ENCODE measurements at places on chromosomes 5 and 9.
A peak's percentile ranks its signal among the peaks of the same experiment; 100 is the strongest.

DNA sequence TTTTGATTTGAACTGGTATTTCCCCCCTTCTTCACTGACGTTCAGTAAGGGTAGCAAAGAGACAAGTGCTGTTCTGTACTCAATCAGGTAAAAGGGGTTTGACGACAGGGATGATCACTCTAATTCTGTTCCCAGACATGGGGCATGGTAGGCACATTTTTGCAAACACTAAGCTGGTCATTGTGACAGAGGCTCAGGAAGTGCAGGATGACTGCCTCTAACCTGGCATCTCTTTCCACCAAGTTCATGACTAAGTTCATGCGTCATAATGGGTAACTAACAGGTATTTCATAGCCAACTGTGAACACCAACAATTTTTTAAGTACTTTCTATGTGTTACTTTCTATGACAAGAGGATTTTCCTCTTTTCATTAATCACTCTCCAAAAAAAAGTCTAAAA is 166.5 kb downstream of the MAPKAP1 start:
- H3K4me3 ChIP-seq, result no peak overlapping the region
- DNase-seq, result no peak
- H3K27me3 ChIP-seq, result no peaks in the 10 kb centered on the region
- H3K27ac ChIP-seq, result peak overlapping the region; percentile 25

DNA sequence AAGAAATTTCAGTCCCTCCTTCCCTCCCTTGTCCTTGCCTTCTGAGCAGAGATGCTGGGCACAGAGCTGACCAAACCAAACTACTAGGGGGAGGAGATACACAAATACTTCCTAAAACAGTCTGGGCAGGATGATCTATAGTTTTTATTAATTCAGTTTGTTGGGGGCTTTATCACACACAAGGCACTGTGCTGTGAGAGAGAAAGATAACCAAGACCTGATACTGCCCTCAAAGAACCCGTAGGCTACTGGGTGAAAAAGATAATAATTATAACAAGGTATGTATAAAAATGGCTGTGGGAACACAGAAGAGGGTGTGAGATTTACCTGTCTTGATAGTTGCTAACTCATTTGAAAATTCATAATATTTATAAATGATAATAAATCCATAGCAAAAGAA is 354.7 kb downstream of the NDUFS4 start:
- no peak for DNase-seq
- no peak overlapping the region for H3K27ac ChIP-seq
- no peaks in the 10 kb centered on the region for H3K36me3 ChIP-seq
- H3K4me1 ChIP-seq, result no peaks in the 10 kb centered on the region

- H3K27ac ChIP-seq, result no peak overlapping the region
- no peak for DNase-seq
- H3K36me3 ChIP-seq, result no peaks in the 10 kb centered on the region
- no peak overlapping the region for H3K4me3 ChIP-seq
- peaks cover 8% of the 10 kb centered on the region for H3K4me1 ChIP-seq
- H3K27me3 ChIP-seq, result peaks cover 13% of the 10 kb centered on the region
Observed at GRCh38 chr5:88761269-88761850, 121.6 kb downstream of the MEF2C start.

- H3K27me3 ChIP-seq, result no peaks in the 10 kb centered on the region
- no peak for DNase-seq
- H3K27ac ChIP-seq, result no peak overlapping the region
- H3K4me3 ChIP-seq, result no peak overlapping the region
- H3K36me3 ChIP-seq, result no peaks in the 10 kb centered on the region
Observed at GRCh38 chr9:120038342-120038741, 541.6 kb downstream of the CDK5RAP2 start.

DNA sequence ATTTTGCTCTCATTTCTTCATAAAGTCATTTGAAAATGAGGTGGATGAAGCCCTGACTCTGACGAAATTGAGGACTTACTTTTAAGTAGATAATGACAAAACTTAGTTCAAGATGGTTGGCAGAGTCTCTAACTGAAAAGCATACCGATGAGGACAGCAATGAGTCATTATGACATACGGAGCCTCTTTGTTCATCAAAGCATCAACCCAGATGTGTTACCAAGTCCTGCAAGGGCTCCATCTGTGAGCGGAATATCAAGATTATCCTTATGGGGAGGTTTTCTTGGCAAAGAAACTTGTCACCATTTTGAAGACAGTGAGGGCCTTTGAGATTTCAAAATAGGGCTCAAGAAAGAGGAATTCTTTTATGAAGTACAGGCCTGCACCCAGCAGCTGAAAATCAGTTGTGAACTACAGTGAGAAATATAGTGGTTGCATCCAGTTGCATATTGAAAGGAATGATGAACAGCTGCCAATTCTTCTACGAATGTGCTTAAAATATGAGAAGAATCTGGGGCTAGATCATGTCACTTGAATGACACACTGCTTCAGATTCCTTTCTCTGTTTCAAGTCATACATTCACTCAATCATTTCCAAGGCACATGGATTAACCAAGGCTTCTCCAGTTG is 86.6 kb upstream of the SLC24A2 start:
- H3K4me1 ChIP-seq, result no peaks in the 10 kb centered on the region
- peaks cover 22% of the 10 kb centered on the region for H3K27me3 ChIP-seq
- H3K4me3 ChIP-seq, result no peak overlapping the region
- H3K27ac ChIP-seq, result no peak overlapping the region
- no peak for DNase-seq

- H3K27me3 ChIP-seq, result no peaks in the 10 kb centered on the region
- no peak overlapping the region for H3K4me3 ChIP-seq
- H3K36me3 ChIP-seq, result no peaks in the 10 kb centered on the region
Observed at GRCh38 chr5:36717131-36717695, 110.8 kb downstream of the SLC1A3 start.

GRCh38 chr9:134167530-134167931 is 3.2 kb upstream of the RNU6ATAC start:
- DNase-seq, result no peak
- no peak overlapping the region for H3K27ac ChIP-seq
- H3K36me3 ChIP-seq, result no peaks in the 10 kb centered on the region
- peaks cover 13% of the 10 kb centered on the region for H3K4me1 ChIP-seq
- H3K4me3 ChIP-seq, result no peak overlapping the region

DNA sequence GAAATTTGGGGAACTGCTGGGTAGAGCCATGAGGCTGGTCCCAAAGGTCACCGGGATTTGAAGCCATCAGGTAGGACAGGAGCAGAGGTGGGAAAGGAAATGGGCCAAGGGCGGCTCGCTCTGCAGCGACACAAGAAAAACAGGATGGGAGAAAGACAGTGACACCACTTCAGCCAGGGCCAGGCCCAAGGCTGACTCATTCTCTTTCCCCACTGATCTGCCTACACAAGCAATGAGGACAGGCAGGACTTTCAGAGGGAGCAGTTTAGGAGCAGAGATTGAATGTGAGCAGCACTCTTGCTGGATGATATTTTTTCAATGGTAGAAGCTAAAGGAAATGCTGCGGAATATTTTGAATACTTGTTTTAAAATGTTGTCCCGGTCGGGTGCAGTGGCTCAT is 3.5 kb downstream of the RUFY1 start:
- H3K36me3 ChIP-seq, result peaks cover 23% of the 10 kb centered on the region
- peak overlapping the region; percentile 33 for H3K4me3 ChIP-seq
- no peak overlapping the region for H3K27ac ChIP-seq
- no peak for DNase-seq
- H3K27me3 ChIP-seq, result no peaks in the 10 kb centered on the region

GRCh38 chr5:9356351-9356825 is 189.5 kb downstream of the SEMA5A start:
- no peak overlapping the region for H3K27ac ChIP-seq
- no peaks in the 10 kb centered on the region for H3K27me3 ChIP-seq
- H3K4me1 ChIP-seq, result no peaks in the 10 kb centered on the region
- H3K4me3 ChIP-seq, result no peak overlapping the region
- no peaks in the 10 kb centered on the region for H3K36me3 ChIP-seq
- DNase-seq, result no peak

DNA sequence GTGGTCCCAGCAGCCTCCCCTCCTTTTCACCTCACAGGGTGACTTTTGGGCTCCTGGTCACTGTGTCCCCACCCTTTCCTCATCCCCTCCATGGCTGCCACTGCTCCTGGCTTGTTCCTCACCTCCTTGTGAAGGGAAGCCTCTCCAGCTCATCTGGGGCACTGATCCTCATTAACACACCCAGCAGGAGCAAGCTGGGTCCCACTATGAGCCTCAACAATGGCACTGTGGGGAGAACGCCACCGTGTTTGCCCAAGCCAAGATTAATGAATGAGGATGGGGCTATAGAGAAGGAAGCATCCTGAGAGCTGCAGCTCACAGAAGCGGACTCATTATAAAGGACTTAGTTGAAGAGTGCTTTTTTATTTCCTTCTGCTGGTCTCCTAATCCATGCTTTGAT is 118.4 kb downstream of the MARCHF11 start:
- no peaks in the 10 kb centered on the region for H3K36me3 ChIP-seq
- no peaks in the 10 kb centered on the region for H3K27me3 ChIP-seq
- no peaks in the 10 kb centered on the region for H3K4me1 ChIP-seq
- no peak overlapping the region for H3K27ac ChIP-seq
- DNase-seq, result no peak
- no peak overlapping the region for H3K4me3 ChIP-seq

- peak; percentile 35 for DNase-seq
- no peak overlapping the region for H3K4me3 ChIP-seq
- no peak overlapping the region for H3K27ac ChIP-seq
- no peaks in the 10 kb centered on the region for H3K4me1 ChIP-seq
- no peaks in the 10 kb centered on the region for H3K27me3 ChIP-seq
Observed at GRCh38 chr5:54944364-54944763, 41.0 kb downstream of the ESM1 start.

- H3K4me3 ChIP-seq, result no peak overlapping the region
- no peaks in the 10 kb centered on the region for H3K27me3 ChIP-seq
- H3K4me1 ChIP-seq, result no peaks in the 10 kb centered on the region
- no peak for DNase-seq
- H3K36me3 ChIP-seq, result peaks cover 66% of the 10 kb centered on the region
Observed at GRCh38 chr5:55392669-55393068, 84.9 kb downstream of the MTREX start.

DNA sequence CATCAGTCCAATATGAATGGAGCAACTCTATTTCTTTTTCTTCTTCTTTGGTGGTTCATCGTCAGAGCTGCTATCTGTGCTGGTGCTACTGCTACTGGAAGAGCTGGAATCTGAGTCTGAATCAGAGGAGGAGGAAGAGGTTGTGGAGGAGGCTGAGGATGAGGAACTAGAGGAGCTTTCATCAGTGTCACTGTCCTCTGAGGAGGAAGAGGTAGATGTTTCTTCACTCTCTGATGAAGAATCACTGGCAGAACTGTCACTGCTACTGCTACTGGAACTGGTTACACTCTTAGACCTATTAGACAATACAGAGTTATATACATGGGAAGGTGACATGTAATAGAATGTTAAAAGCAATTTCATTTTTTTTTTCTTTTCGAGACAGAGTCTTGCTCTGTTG is 27.8 kb downstream of the ZCCHC10 start:
- H3K36me3 ChIP-seq, result peaks cover 8% of the 10 kb centered on the region
- no peak overlapping the region for H3K4me3 ChIP-seq
- no peak for DNase-seq
- H3K4me1 ChIP-seq, result no peaks in the 10 kb centered on the region
- H3K27ac ChIP-seq, result no peak overlapping the region

DNA sequence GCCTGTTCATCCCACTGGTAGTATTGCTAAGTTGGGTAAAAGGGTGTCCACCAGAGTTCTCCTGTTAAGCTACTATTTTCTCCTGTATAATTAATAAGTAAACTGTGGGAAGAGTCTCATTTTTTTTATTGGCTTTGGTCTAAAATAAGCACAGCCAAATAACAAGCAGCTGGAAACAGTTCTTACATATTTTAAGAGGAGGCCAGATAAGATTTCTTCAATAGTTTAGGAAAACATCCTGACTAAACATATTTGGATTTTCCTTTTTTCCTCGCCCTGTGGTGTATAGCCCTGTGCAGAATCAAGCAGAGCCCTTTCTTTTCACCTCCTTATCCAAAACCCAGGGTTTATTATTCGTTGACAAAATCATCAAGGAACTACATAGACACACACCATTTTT is 122.2 kb upstream of the ZNF608 start:
- no peak overlapping the region for H3K27ac ChIP-seq
- no peaks in the 10 kb centered on the region for H3K27me3 ChIP-seq

DNA sequence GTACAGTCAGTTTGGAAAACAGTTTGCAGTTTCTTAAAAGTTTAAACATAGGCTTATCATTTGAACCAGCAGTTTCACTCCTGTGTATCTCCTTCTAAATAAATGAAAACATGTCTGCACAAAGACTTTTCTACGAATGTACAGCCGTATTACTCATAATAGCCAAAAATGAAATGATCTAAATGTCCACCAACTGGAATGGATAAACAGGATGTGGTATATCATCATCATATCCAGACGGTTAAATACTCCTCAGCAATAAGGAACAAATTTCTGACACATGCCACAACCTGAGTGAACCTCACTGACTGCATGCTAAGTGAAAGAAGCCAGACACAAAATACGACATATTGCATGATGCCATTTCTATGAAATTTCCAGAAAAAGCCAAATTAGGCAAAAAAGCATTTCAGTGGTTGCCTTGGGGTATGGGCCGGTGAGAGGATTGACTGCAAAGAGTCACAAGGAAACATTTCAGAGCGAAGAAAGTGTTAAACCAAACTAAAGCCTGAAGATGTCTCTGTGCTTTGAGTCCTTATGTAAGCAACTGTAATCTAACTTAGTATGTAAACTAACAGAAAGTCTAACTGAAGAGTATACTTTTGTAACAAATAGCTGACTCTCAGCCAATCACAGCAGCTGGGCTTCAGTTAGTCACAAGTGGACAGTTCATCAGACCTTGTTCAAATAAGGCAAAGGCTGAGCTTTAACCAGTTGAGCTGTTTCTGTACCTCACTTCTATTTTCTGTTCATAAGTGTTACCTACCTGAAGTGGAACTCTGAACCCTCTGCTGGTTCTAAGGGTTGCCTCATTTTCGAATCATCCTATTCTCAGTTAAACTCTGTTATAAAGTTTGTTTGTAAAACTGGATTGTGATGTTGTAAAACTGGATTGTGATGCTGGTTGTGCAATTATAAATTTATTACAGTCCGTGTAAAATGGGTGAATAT is 65.2 kb downstream of the TRIO start:
- H3K4me1 ChIP-seq, result peaks cover 36% of the 10 kb centered on the region
- no peak overlapping the region for H3K4me3 ChIP-seq
- peak overlapping the region; percentile 37 for H3K27ac ChIP-seq
- H3K36me3 ChIP-seq, result no peaks in the 10 kb centered on the region
- DNase-seq, result no peak
- peaks cover 6% of the 10 kb centered on the region for H3K27me3 ChIP-seq

DNA sequence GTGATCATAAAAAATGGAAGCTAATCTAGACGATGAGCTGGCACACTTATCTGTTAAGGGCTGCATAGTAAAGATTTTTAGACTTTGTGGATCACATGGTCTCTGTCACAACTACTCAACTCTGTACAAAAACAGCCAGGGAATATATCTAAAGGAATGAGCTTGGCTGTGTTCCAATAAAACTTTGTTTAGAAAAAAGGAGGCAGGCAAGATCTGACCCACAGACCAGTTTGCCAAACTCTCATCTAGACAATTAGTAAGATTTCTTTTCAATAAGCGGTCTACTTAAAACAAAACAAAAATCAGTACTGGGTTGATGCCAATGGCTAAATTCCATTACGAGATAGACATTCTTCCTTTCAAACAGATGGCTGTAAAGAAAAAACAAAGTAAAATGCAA is 53.0 kb upstream of the RETREG1 start:
- no peak for DNase-seq
- H3K4me1 ChIP-seq, result peaks cover 11% of the 10 kb centered on the region
- H3K4me3 ChIP-seq, result no peak overlapping the region
- no peak overlapping the region for H3K27ac ChIP-seq

Measured in activated naive CD8-positive, alpha-beta T cell treated with anti-CD3 and anti-CD28 coated beads, Interleukin-2, amount 50 U/mL, for 24 hours (primary cell).